RWPE2 (cell line): ENCODE measurements at places on chromosomes 6 and 20.

GRCh38 chr20:6116758-6117157, 6.1 kb downstream of the FERMT1 start:
- no peak for DNase-seq

DNA sequence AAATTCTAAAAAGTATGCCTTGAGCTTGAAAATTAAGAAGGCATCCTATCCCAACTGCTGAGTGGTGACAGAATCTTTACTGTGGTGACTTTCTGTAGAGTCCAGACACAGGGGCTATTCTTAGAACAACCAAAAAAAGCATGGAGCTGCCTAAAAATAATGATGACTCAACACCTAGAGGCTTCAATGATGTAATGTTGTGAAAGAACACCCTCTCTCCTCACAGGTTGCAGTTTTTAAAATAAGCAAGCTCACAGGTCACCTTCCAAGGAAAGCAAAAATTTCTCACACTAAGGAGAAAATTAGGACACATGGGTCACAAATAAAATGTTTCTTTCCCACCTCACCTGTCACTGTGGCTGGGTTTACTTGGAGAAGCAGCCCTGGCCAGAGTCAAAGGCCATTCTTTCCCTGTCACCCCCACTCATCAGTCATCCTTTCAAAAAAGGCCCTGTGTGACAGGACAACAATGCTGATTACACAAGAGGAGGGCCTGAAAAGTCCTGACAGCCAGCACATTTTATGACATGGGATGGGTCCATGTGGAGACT, 53.5 kb downstream of the RCAN2 start:
- DNase-seq = no peak

GRCh38 chr6:93079061-93079460, 340.3 kb downstream of the EPHA7 start:
- DNase-seq = no peak

DNA sequence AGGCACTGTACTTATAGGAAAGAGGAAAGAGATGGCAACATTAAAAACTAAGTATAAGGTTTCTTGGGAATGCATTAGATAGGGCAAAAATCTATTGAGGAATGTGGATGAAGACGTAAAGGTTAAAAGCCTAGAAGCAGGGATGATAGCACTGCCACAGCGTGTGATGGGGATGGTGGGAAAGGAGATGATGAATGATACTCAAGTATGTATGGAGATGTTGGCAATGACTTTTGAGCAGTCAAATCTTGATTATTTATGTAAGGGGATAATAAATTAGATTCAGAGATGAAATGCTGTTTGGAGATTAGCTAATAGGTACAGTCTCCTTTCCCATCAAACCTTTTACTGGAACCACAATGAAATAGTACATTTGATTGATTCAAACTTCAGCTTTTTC, 432.8 kb downstream of the GRIK2 start:
- no peak for DNase-seq

DNA sequence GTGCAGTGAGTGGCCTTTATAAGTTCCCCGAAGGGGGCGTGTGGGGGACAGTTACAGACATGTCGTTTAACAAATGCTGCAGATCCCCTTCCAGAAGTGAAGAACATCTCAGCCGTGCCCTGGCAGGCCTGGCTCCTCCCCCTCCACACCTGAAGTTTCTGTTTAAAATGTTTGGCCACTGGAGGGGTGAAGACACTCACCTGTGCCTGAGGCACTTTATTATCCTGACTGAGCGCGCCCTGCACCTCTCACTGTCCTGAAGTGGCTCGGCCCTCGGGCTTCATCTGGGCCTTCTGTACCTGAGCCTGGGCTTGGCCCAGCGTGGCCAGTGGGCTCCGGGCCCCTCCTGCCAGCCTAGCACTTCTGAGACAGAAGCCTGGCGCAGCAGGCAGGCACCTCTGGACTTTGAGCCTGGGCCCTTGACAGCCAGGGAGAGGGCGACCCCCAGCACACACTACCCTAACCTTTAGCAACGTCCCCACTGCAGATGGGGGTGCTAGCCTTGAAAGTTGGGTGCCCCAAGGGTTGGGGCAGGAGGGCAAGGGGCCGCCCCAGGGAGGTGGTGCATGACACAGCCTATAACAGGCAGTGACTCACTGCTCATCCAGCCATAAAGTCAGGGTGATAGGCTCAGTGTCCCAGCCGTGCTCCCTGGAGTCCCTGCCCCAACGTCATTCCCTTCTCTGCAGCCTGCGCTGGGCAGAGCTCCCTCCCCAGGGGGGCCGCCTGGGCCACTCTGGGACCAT, 13.6 kb upstream of the GATA5 start:
- DNase-seq = no peak

DNA sequence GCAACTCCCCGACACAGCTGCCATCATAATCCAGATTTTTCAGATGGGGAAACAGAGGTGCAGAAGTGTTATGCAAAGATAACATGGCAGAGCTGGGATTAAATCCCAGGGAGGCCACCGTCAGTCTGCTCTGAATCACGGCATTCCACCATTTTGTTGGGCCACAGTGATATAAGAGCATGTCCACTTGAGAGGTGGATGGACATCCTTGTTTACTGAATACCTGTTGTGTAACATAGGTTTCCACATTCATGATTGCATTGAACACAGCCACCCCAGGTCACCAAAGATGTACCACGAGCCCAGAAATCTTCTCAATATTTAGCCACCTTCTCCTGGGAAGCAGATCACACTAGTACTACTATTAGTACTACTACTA, 191.5 kb downstream of the LRFN2 start:
- no peak for DNase-seq

GRCh38 chr20:25032065-25032477, 25.9 kb downstream of the ACSS1 start:
- no peak for DNase-seq

- no peak for DNase-seq
These were observed 381 bp downstream of the MAP3K7 start for GRCh38 chr6:90586546-90586835.

DNA sequence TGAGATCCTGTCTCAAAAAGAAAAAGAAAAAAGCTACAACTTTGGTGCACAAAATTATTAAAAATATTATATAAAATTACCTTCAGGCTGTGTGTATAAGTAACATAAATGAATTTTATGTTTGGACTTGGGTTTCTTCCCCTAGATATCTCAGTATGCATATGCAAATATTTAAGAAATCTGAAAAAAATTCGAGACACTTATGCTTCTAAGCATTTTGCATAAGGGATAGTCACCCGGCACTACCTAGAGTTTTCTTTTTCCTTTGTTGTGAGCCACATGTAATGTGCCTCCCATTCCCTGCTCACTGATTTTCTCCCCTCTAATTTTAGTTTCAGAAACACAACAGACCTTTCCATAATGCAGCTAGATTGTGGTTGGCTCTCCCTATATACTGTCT, 79.4 kb downstream of the NCOA3 start:
- no peak for DNase-seq

DNA sequence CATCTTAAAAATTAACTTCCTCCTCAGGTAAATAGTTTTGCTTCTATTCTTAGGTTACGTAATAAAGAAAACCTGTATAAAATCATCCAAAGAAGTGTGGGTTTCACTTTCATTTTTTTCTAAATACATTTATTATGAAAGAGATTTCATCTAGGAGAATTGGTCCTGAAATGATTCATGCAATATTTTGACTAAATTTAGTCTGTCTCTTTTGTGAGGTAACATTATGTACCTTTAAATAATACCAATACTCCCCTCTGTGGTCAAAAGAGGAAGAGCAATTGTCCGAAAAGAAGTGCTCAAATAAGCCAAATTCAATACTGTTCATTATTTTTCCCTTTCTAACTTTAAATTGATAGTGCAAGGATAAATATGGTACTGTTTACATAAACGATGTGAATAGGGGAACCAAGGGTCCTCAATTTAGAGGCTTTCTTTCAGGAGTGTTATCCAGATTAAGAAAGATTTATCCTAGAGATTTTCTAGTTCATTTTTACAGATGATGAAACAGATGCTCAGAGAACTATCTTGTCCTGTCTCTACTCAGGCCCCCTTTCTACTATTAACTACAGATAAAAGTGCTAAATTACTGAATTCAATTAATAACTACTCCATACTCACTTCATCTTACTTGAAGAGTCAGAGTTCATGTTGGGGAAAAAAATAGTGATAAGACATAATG, 26.2 kb downstream of the CYP39A1 start:
- DNase-seq = no peak

- DNase-seq = no peak
These were observed 237.5 kb downstream of the CDC5L start for GRCh38 chr6:44624936-44625573.

DNA sequence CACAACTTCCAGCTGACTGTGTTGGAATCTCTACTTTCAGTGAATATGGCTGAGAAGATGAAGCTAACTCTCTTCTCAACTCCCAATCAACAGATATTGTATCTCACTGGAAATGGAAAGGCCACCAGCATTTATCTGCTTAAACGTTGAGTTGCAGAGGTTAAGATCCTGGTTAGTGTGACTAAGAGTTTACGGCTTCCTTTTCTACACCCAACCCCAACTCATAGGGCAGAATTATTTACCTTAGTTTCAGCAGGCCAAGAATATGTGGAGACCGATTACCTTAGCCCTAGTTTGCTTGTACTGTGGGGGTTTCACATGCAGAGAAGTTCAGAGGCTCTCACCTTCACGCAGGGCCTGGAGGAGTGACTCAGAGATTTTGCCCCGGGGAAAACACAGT, 1026.6 kb downstream of the EYS start:
- DNase-seq = no peak

GRCh38 chr20:13913572-13913971, 76.8 kb downstream of the SEL1L2 start:
- DNase-seq = no peak

DNA sequence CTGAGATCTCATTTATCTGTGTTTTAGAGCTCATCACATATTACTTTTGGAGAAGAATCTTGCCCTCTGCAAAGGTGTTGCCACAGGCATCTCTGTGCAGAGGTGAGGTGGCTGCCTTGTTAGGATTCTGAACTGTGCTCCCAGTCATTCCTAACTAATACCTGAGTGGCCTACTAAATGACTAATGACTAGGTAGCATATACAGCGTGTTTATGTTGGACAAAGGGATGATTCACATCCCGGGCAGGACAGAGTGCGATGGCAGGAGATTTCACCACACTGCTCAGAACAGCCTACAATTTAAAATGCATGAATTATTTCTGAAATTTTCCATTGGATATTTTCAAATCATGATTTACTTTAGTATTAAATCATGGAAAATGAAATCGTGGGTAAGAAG, 23.1 kb upstream of the CGA start:
- no peak for DNase-seq
